ENCODE measurements at places on chromosomes 2 and 18.

GRCh38 chr2:8472545-8473323, 209.1 kb upstream of the ID2 start:
- no peak for DNase-seq

DNA sequence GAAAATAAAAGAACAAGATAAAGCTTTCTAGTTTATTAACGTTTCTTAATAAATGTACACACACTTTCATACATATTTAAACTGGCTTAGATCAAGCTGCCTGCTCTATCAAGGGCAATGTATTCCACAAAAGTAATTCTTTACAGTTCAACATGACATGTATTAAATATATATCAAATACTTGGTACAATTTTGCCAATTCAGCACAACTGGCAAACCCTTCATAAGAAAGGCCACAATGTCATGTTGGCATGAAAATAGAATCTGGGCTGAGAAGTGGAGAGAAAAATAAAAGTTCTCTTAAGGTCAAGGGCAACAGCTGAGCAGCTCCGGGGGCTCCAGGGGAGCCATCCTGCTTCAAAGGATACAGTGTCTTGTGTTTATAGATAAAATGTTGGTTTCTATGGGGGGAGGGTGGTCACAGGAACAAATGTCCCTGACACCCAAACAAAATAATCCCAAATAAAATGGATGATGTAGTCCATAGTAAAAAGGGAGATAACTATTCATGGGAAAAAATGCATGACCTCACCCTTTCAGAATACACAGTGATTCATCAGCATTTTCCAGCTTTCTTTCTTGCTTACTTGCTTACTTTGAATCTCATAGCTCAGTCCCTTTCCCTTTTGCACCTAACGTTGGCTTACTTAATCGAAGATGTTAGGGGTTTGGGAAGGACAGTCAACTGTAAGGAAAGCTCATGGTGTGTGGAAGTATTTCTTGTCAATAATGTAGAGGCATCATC, 494.9 kb downstream of the NYAP2 start:
- no peak for DNase-seq

- no peak for DNase-seq
These were observed at the start of gene SP5 for GRCh38 chr2:170715062-170715931. TSS of gene SP5 (plus strand) at chr2:170715337. CDS start at chr2:170715513, 176 bp downstream.

GRCh38 chr2:106859498-106859897, 26.5 kb downstream of the ST6GAL2 start:
- no peak for DNase-seq

- no peak for DNase-seq
These were observed 682.0 kb downstream of the IRS1 start for GRCh38 chr2:226117510-226118065.

DNA sequence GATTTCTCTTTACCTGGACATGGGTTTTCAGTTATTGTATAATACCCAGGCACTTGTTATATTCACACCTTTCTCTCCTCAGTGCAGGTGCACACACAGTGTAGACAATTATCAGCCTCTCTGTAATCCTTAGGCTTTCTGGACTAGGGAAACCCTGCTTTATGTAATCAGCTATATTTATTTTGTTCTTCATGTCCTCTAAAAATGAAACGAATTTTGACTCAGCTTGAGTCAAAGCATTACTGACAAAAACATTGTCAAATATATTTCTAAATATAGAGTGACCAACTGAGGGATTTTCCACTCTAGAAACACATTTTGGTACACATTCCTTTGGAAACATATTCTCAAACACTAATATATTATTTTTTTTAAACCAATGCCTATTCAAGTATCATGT, 144.8 kb upstream of the GULP1 start:
- DNase-seq, result no peak

DNA sequence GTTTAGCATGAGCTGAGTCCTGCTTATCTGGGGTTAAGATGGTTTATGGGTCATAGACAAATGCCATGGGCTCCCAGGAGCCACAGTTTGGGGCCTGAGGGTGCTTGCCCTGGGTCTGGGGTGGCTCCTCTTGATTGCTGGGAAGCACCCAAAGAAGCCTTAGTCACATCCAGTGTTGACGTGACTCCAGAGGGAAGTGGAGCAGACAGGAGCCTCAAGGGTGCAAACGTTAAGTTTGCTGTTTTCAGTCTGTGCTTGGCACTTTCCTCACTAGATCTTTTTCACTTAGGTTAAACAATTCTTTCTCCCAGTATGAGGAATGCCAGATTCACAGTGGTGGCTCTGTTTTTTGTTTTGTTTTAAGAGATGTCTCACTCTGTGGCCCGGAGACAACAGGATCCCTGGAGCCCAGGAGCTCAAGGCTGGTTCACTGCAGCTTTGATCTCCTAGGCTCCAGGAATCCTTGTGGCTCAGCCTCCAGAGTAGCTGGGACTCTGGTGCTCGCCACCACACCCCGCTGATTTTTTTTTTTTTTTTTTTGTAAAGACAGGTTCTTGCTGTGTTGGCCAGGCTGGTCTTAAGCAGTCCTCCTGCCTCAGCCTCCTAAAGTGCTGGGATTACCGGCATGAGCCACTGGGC, 251.3 kb downstream of the FAM210A start:
- no peak for DNase-seq

DNA sequence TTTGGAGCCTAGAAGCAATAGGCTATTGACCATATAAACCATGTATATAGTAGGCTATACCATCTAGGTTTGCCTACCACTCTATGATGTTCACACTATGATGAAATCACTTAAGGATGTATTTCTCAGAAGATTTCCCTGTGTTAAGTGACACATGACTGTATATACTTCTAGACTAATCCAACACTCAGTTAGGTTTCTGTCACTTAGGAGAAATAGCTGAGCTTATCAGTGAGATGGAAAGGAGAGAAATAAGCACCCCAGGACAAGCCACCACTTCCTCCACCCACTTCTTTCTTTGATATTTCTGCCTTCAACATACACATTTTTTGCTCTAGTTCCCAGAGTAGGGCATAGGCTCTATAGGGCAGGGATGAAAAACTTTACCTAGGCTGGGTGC, 7.8 kb downstream of the PECR start:
- DNase-seq, result no peak

- DNase-seq, result no peak
These were observed 120.3 kb upstream of the NFATC1 start for GRCh38 chr18:79275461-79275860.

DNA sequence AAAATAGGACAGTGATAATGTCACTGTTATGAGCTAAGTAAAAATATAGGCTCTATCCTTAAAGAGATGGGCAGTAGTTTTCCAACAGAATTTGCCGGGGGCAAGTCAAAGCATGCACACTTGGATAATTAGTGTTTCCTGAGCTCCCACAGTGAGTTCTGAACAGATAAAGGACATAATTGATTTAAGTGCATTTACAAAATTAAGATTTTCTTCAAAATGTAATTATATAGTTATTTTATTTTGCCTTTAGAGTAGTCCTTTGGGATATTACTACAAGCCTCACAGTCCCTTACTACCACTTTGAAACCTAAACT, 107.6 kb downstream of the RAPGEF4 start:
- no peak for DNase-seq

GRCh38 chr2:184598316-184599053, at the start of gene ZNF804A:
TSS of gene ZNF804A (plus strand) at chr2:184598529. CDS start at chr2:184598960, 431 bp downstream.
- no peak for DNase-seq

DNA sequence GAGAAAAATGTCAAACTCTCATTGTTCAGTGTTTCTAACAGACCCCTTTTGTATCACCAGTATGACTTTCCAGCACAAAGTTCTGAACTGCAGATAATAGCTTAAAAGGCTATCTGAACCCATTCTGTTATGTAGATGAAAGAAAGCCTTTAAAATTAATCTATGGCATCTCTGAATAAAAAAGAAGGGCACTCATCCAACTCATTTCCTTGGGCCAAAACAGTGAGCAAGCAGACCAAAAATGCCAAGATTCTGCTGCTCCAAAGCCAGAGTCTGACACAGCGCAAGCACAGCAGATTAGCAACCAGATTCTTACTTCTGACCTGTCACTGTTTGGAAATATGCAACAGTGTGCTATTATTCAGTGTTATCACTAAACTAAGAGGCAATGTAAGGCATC, 22.6 kb upstream of the ITGA6 start:
- DNase-seq, result no peak

GRCh38 chr2:222623756-222624309, 32.1 kb downstream of the FARSB start:
- DNase-seq, result no peak

DNA sequence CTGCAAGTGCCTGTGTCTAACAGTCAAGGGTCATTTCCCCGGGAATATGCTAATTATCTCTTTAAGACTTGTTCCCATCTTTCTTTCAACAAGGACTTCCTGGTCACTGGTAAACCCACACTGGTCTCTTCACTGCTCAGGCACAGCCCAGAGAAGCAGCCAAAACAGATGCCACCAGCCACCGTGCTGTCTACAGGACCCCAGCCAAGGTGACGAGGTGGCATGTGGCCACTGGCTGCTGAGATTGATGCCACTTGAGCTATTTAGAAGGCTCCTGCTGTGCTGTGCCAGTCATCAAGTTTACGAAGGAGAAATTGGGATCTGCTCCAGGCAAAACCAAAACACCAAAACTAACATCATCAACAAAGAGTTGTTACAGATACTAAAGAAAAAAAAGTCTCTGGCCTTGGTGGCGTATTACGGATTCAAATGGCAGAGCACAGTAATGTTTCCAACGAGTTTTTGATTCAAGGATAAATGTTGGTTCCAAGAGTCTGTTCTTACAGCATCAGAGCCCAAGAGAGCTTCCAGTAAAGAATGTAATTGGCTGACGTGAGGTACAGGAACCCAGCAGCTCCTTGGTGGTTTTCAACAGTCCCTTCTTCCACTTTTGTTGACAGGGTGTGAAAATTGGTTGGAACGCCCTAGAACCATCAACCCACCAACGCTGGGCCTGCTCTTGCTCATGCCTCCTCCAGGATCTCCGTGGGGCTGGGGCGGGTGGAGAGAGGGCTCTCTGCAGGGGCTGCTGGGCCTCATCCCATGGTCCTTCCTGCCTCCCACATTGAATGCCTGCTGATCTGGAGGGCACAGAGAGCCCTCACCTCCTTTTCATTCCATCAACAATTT, 63.7 kb upstream of the ZCCHC2 start:
- DNase-seq, result no peak

- DNase-seq, result no peak
These were observed 187.8 kb downstream of the FTCDNL1 start for GRCh38 chr2:199663157-199663556.

GRCh38 chr2:138922973-138923563, 142.9 kb upstream of the NXPH2 start:
- DNase-seq, result no peak

- DNase-seq, result no peak
These were observed 974.2 kb downstream of the ERBB4 start for GRCh38 chr2:211564441-211564840.

GRCh38 chr2:223542501-223542900, 59.7 kb downstream of the SCG2 start:
- no peak for DNase-seq

GRCh38 chr18:13530879-13531387, 195.4 kb downstream of the FAM210A start:
- DNase-seq, result no peak

DNA sequence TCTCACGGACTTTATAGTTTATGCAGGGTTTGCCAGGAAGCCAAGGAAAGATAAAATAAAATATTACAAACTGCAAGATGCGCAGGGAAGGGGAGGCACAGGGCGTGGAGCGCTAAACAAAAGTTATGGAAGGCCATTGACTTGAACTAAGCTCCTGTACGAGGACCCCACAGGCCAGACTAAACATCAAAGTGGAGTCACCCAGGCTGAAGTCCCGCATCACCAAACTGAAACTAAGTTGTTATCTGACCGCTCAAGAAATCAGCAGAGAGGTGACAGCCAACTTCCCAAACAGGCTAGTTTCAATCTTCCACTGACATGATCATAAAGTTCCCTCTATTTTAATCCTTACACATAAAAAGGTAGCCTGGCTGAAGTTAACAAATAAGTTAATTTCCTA, 90.5 kb upstream of the YWHAQ start:
- DNase-seq, result no peak

- no peak for DNase-seq
These were observed 4.2 kb upstream of the SP140L start for GRCh38 chr2:230322561-230323384.

GRCh38 chr2:79139423-79139822, 19.1 kb downstream of the REG1A start:
- no peak for DNase-seq

DNA sequence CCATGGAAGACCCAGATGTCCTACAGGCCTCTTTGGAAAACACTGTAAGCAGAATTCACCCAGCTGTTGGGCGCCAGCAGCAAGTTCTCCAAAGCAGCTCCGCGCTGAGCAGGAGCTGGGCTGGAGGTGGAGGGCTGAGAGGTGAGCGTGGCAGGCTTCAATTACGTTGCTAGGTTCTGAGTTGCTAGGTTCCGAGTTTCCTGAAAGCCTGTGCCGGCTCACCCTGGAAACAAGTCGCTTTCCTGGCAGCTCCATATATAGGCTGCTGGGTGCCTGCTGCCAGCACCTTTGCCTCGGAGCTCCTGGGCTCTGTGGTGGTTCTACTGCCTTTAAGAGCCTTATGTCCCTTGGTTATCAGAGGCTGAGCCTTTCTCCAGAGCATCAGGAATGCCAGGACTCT, 14.4 kb upstream of the EGR4 start:
- no peak for DNase-seq

DNA sequence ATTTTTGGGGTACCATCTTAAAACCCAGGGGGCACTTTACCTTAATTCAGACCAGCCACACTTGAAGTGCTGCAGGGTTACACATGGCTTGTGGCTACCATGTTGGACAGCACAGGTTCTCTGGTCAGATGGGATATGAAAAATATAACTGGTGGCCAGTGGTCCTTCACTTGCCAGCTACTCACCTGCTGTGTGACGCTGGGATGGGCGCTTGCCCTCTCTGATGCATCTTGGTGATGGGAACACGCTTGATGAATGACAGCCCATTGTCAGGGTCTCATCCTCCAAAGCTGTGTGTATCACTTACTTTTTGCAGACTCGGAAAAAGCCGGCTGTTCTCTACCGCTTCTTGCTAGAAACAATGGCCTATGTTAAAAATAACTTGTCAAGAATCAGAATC, 22.5 kb downstream of the HJURP start:
- DNase-seq, result no peak

GRCh38 chr2:178756843-178757242, 50.4 kb downstream of the TTN start:
- no peak for DNase-seq

DNA sequence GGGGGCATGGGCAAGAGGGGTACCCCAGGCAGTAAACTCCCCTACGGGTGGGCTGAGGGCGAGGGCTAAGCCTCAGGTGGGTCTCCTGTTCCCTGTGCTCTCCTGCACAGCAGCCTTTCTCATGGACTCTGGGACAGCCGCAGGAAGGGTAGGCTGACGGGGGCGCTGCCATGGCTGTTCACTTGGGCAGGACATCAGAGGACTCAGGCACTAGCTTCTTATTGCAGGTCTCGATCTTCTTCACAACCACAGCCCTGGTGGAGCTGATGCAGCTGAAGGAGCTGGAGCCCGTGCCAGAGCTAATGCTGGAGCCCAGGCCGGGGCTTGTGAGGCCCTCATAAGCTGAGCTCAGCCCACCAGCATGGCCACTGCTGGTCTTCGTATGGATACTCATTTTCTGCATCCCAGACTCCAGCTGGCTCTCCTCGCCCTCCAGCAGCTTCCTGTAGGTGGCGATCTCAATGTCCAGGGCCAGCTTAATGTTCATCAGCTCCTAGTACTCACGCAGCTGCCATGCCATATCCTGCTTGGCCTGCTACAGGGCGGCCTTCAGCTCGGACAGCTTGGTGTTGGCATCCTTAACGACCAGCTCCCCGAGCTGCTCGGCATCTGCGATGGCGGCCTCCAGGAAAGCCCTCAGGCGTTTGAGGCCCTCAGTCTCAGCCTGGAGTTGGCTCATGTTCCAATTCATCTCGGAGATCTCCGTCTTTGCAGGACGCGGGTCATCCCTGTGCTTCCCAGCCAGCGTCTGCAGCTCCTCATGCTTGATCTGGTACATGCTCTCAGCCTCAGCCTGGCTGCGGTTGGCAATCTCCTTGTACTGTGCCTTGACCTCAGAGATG, 359.8 kb upstream of the SETBP1 start:
- no peak for DNase-seq
